ENCODE measurements at places on chromosomes 16 and 17. TPM values are rescaled to one million over a fixed set of nuclear protein-coding genes. Genes with fewer than 3 reads are reported as not detected.
A peak's percentile ranks its signal among the peaks of the same experiment; 100 is the strongest.

The HOXB9 gene
- total RNA-seq, result not detected

The SALL1 gene
- 0.67 TPM for total RNA-seq

- no peak for DNase-seq
These were observed 301.8 kb downstream of the CPPED1 start for GRCh38 chr16:12501707-12502457.

GRCh38 chr17:11948789-11949188, 48.5 kb downstream of the ZNF18 start:
- DNase-seq, result peak; percentile 83

- no peak for DNase-seq
These were observed 132.2 kb upstream of the MPHOSPH6 start for GRCh38 chr16:82302042-82302727.

GRCh38 chr16:24217461-24217860, 38.7 kb upstream of the CACNG3 start:
- no peak for DNase-seq

- no peak for DNase-seq
These were observed 274.6 kb downstream of the HS3ST3B1 start for GRCh38 chr17:14575471-14575953.

Measured in adrenal gland (tissue), 19 donors.